ENCODE measurements at places on chromosomes 6 and 20.

DNA sequence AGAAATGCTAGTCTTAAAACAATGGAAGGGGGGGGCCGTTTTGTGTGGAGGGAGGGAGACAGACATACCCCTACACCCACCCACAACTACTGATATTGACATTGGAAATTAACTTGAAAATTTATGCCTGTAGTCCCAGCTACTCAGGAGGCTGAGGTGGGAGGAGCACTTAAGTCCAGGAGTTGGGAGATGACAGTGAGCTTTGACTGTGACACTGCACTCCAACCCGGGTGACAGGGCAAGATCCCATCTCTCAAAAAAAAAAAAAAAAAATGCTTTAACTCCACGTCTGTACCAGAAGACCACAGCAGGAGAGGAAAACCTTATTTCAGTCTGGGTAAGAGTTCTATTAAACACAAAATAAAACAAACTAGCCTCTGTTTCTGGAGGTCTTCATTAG lies 2.2 kb downstream of the TBC1D20 start:
- no peak for DNase-seq

- DNase-seq: peak; percentile 55
Observed at GRCh38 chr6:149450679-149451375, 34.0 kb downstream of the ZC3H12D start.

- no peak for DNase-seq
Observed at GRCh38 chr6:25447570-25447929, 168.4 kb downstream of the CARMIL1 start.

DNA sequence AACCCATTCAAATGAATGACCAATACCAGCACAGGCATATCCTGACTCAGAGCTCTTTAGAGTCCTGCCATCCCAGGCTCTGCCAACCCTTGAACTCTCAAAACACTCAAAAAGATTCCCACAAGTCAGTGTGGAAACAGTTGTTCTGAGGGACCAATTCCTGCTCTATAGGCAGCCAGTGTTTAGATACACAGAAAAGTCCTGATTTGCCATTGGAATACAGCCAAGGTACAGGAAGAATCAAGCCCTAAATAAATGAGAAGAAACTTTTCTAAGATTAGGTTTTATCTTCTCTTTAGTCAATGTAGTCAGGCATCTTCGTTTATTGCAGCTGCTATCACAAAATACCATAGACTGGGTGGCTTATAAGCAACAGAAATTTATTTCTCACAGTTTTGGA lies 626.8 kb upstream of the ARID1B start:
- no peak for DNase-seq

DNA sequence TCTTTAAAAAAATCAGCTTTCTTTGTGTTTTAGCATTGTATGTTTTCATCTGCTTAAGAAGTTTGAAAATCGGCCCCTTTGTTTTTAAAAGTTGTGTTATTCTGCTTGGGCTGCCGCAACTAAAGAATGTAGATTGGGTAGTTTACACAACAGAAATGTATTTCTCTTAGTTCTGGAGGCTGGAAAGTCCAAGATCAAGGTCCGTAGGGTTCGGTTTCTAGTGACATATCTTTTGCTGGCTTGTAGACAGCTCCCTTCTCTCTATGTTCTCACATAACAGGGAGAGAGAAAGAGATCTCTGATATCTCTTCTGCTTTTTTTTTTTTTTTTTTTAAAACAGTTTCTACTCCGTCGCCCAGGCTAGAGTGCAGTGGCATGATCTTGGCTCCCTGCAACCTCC lies 138.6 kb downstream of the TBC1D7 start:
- DNase-seq: no peak

DNA sequence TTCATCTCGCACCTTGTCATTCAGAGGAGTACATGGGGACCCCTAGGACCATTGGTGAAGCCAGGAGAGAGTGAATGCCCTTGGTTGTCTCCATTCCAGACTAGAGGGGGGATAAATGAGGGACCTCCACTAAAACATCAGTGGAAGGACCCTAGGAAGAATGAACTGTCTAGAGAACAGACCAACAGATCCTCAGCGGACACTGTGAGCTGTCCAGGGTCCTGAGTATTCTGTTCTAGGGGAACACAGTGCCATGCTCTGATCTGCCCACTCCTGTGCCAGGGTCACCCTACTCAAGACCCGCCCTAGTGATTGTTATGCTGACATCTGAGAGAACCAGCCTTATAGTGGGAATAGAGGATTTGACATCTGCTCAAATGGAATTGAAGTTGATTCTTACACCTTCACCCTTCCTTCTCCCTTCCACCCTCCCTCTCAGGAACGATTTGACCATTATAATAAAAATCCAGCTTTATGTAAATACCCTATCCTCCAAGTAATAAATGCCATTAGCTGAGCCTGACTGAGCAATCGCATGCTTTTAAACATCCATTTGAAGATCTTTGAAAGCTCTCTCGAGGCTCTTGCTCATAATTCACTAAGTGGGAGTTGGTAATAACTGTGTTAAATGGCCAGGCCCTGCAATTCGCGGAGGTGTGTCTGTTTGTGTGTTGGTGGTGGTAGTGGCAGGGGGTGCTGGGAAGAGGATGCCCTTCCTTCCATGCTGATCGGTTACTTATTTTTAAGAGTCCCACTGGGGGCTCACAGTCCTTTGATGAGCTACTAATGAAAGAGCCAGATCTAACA lies 43.6 kb upstream of the SLC32A1 start:
- DNase-seq: peak; percentile 51

DNA sequence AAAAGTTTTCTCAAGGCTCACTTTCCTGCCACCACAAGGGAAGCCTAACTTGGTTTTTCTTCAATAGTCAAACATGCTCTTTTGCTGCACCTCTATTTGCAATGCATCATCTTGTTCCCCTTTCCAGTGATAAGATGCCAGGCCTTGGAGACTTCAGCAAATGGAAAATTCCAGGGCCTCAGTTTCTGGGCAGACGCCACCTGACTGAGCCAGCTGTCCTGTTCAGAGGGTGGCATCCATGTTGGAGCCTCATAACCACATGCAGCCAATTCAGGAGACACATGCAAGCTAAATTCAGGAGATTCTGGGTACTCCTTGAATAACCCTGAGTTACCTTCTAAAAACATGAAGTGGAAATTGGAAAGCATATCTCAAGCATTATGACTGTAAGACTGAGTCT lies 285.6 kb upstream of the RNF24 start:
- no peak for DNase-seq

Measured in femur (tissue), 1 donor.